NT2/D1 (cell line): ENCODE measurements at places on chromosomes 11 and 22.

DNA sequence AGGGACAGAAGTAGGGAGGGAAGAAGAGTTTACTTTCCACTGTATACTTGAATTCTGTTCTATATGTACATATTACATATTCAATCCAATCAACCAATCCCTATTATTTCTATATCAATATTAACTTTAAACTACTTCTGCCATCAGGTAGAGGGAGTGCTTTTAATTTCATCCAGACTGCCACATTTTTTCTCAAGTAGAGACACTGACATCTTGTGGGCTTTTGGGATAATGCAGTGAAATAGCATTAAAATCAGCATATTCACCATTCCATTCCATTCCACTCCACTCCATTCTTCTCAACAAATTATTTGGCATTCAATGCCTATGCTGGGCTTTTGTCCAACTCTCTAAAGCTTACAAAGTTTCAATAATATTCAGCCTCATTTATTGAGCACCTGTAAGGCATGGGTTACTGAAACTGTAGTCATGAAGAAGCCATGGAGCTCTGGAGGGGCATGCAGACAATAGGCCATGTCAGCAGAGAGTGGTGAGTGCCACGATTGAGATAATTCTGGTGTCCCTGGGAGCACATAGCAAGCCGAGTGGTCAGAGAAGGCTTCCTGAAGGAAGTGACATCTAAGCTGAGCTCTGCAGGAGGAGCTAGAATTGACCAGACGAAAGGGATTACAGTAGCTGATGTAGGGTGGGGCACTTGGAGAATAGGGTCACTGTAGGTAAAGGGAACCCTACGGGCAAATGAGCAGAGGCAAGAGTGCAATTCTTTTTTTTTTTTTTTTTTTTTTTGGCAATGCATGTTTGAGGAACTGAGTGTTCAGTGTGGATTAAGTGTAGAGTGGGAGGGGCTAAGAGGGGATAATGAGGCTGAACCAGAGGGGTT lies 12.8 kb upstream of the CLPB start:
- DNase-seq = peak; percentile 27

GRCh38 chr11:121648306-121648705 lies 195.5 kb upstream of the SORL1-AS1 start:
- no peak for DNase-seq

DNA sequence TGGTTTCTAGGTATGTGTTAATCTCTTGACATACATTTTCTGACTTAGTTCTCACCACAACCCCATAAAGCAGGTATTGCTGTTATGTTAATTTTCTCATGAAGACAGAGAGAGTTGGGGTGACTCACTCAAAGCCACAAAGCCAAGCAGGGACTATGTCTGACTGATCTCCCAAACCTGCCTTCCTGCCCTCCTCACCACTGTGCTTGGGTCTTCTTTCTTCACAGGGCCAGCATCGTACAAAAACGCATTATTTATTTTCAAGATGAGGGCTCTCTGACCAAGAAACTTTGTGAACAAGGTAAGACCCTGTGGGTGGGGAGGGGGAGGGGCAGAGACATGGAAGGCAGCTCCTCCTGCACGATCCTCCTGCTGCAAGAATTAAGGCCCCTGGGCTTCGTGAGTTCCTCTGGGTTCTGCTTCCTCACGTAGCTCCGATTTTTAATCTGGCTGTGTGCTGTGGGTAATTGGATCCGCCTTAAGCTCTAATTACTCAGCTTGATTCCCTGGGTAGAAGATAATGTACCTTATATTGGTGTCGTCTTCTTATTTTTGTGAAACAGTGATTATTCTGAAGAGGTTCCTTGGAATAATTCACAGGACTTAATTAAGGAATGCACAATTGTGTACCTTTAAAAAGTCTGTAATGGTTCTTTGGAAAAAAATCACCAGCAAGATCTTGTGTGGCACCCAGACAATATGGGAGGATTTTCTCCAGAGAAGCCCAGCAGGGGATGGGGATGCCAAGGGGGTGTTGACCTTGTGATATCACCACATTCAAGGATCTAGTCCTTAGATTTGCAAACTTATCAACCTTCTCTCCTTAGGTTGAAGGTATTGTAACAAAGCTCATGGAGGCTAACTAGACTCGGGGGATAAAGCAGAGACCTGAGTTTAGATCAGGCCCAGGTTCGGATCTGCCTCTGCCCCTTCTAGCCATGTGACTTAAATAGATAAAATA lies 112.9 kb downstream of the SPON1 start:
- DNase-seq = no peak

GRCh38 chr11:69521457-69521856 lies 40.0 kb downstream of the LINC01488 start:
- DNase-seq = peak; percentile 94

DNA sequence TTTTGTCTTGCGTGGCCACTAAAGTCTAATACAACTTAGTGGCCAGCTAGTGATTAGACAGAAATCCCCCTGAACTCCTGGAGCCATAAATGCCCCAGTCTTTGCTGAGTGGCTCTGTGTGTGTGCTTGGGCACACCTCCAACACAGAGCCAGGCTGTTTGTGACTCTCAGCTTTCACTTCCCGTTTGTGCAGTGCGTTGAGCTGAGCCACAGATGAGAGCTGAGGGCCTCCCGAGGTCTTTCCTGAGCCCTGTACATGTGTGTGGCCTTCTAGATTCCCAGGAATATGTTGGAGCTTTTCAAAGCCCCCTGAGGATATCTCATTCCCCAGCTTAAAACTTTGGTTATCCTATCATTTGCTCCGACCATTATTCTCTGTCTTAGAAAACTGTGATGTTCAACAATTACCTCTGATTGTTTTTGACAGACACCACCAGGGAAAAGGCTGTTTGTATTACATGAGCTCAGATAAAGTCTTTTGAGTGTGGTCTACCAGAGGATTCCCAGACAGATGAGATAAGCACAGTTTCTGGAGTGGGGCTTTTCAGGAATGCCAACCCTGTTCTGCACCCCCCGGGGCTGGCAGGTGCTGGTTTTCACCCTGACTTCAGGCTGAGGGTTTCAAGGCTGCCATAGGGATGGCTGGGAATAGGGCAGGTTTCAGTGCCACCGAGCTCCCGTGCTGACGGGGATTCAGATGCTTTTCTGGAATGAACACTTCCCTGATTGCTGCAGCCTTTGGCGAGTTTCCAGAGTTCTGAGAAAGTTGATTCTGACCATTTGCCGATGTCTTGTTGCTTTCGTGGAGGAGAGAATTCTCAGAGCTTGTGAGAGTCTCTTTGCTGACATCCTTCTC lies 23.8 kb downstream of the IGHMBP2 start:
- DNase-seq = no peak

GRCh38 chr11:69943506-69943905 lies 124.3 kb upstream of the FGF3 start:
- no peak for DNase-seq

GRCh38 chr11:66489636-66490035 lies 9.4 kb downstream of the DPP3 start:
- DNase-seq = no peak

DNA sequence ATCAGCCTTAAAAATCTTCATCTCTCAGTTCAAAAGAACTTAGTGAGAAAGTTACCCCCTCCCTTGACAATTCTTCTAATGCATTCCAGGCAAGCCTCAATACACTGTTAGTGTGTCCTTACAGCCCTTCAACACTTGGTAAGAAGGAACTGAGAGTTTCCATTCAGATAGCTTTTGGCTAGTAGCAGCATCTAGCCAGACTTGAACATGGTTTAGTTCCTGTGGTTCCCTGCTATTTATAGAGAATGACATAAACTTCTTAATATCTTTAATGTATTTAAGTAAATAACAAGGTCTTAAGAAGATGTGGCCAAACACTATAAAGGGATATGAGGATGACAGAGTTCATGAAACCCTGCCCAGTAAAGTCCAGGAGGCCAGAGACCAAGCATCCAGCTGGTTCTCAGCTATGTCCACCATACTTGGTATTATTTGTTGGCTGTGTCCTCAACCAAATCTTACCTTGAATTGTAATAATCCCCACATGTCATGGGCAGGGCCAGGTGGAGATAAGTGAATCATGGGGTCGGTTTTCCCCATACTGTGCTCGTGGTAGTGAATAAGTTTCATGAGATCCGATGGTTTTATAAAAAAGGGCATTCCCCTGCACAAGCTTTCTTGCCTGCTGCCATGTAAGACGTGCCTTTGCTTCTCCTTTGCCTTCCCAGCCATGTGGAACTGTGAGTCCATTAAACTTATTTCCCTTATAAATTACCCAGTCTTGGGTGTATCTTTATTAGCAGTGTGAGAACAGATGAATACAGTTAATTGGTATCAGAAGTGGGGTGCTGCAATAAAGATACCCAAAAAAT lies 132.4 kb downstream of the LARGE1 start:
- no peak for DNase-seq

- no peak for DNase-seq
Measured at GRCh38 chr22:43217285-43218030, 30.5 kb upstream of the TTLL12 start.

GRCh38 chr22:38471237-38471636 lies 3.3 kb downstream of the KDELR3 start:
- no peak for DNase-seq

- DNase-seq = no peak
Measured at GRCh38 chr11:15127341-15127740, 12.6 kb downstream of the INSC start.

DNA sequence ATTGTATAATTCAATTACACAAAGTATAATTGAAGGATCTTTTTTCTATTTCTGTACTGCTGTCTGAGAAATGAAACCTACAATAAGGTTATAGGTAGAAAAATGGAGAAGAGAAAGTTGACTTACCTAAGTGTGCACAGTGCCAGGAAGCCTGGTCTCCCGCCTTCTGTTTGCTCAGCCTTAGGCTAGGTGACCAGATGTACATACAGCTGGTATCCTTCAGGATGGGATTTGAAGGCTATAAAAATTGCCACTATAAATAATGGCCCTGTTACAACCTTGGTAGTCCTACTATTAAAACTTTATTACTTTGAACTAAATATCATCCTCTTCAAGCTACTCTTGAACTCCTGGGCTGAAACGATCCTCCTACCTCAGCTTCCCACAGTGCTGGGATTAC lies 19.7 kb downstream of the OR51E2 start:
- no peak for DNase-seq

DNA sequence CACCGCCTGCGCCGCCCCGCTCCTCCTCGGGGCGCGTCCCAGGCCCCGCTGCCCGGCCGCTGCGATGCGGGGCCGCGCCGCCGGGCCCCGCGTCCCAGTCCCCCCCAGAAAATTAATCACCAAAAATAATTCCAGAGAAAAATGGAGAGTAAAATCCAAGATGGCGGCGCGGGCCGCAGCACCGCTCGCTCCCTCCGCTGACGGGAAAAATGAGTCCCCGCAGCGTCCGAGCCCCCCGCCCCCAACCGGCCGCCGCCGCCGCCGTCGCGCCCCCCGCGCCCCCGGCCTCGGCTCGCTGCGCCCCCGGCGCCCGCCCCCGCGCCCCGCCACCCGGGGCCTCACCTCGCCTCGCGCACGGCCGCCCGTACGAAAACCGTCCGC lies at the start of gene KMT5B:
TSS of gene KMT5B (minus strand) at position 162 of the 381 bp plus-strand sequence. CDS start 23,220 bp downstream, outside the sequence.
- DNase-seq = peak; percentile 33

- no peak for DNase-seq
Measured at GRCh38 chr11:31442086-31442485, 67.3 kb downstream of the IMMP1L start.

- DNase-seq = no peak
Measured at GRCh38 chr11:134846328-134847082, 434.5 kb upstream of the B3GAT1 start.

- DNase-seq = no peak
Measured at GRCh38 chr11:11577251-11577855, 44.5 kb downstream of the GALNT18 start.

DNA sequence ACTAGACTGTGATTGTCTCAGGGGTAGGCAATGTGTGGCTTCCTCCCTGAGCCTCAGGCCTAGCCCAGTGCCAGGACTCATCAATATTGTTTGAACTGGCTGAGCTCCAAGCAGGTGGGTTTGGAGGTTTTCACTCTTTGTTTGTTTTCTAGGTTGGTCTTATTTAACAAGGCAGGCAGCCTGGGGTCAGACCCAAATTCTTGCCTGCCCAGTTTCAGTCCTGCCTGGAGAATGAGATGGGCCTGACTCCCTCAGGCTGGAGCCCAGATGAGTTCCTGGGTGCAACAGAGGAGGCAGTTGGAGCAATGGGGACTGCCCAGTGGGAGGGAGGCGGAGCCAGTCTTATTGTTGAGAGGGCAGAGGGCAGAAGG lies 28.3 kb upstream of the TP53I11 start:
- no peak for DNase-seq

DNA sequence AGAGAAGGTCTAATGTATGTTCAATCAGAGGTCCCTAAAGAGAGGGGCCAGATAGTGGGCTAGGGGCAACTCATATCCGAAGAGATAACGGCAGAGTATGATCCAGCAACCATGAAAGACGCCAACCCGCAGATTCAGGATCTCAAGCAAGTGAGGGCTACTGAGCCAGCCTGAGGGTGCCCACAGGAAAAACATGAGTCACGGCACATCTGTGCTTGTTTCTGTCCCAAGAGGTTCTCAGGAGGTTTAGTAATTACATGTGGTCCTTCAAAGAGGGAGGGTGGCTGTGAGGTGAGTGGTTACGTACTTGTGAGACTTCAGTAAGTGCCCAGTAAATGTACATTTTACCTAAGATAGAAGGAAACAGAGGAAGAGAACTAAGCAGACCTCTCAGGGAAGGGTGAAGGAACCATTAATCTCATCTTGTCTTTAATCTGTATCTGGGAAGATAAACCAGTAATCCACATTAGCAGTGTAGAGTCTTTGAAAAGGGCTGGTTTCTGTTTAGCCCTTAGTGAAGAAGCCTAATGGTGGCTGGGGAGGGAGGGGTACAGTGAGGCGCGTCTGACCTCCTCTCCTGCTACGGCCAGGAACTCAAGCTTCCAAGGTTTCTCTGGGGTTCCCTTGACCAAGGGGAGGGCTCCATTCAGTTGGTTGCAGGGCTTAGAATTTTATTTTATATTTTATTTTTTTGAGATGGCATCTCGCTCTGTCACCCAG lies 10.2 kb downstream of the SIRT3 start:
- no peak for DNase-seq

DNA sequence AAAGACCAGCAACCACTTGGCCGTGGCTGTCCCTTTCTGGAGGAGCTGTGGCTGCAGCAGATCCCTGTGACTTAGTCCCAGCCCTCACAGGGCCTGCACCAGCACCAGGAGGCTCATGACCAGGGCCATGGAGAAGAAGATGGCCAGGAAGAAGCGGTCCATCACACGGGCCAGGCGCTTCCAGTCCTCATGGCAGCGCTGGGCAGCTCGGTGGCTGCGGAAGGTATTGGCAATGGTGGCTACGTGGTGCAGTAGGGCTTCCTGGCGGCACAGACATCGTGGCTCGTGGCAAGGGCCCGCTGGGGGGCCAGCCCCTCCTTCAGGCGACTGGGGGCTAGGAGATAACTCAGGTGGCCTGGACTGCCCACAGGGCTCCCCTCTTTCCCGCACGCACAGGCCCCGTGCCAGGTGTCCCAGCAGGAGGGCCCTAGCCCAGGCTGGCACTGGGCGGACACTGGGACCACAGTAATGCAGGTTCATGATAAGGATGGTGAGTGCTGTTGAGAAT lies 5.1 kb downstream of the CHRNA10 start:
- DNase-seq = no peak

- no peak for DNase-seq
Measured at GRCh38 chr11:27710536-27710935, 10.3 kb upstream of the BDNF start.
